ENCODE measurements at places on chromosomes 11 and 22. TPM values are rescaled to one million over a fixed set of nuclear protein-coding genes. Genes with fewer than 3 reads are reported as not detected.

Gene MMP8
- 11.7 TPM for total RNA-seq

Gene OR10V1
- total RNA-seq, result not detected

Gene FXYD2
- total RNA-seq, result not detected

Gene TRIM29
- 2.2 TPM for total RNA-seq

Gene CNIH2
- not detected for total RNA-seq

Gene MRPL16
- 41.6 TPM for total RNA-seq

Gene OR10G6
- total RNA-seq, result not detected

Gene SGSM1
- total RNA-seq, result 0.57 TPM

Gene MS4A8
- total RNA-seq, result not detected

Gene TTC36
- 6.8 TPM for total RNA-seq

Gene ACRV1
- total RNA-seq, result not detected

Gene FREY1
- 3.0 TPM for total RNA-seq

Gene CCDC116
- 0.22 TPM for total RNA-seq

Gene RFPL1
- not detected for total RNA-seq

Gene MRGPRX3
- total RNA-seq, result not detected

Gene CRYBA4
- total RNA-seq, result not detected

Gene SYT8
- not detected for total RNA-seq

Gene GAL3ST3
- not detected for total RNA-seq

Gene GLYAT
- total RNA-seq, result 7.5 TPM

Gene POTEH
- total RNA-seq, result not detected

Gene VWCE
- 3.9 TPM for total RNA-seq

Gene GUCY1A2
- 2.4 TPM for total RNA-seq

Gene SYCE3
- 3.3 TPM for total RNA-seq

Gene NAALADL1
- 20.0 TPM for total RNA-seq

Gene VSIG2
- not detected for total RNA-seq

Gene KDM4D
- 0.88 TPM for total RNA-seq

Gene RAG2
- total RNA-seq, result not detected

Gene DNAJB7
- not detected for total RNA-seq

Gene C11orf91
- total RNA-seq, result not detected

Gene TSGA10IP
- not detected for total RNA-seq

Gene C11orf65
- 1.5 TPM for total RNA-seq

Gene NECTIN1
- 4.1 TPM for total RNA-seq

Gene C11orf97
- total RNA-seq, result not detected

Gene ISX
- total RNA-seq, result not detected

Gene SPON1
- total RNA-seq, result 131 TPM

Gene LRRC4C
- total RNA-seq, result 0.16 TPM

Gene SHANK2
- 4.3 TPM for total RNA-seq

Gene SEC14L6
- not detected for total RNA-seq

Gene PAX6
- not detected for total RNA-seq

Gene HBG1
- total RNA-seq, result not detected

Gene MUC6
- not detected for total RNA-seq

Data from subcutaneous adipose tissue (tissue), 4 donors.